NCI-H1417 (cell line): ENCODE measurements at places on chromosomes 6 and 20.

- DNase-seq: no peak
Measured at GRCh38 chr20:38198238-38198861, 33.3 kb upstream of the TGM2 start.

- DNase-seq: no peak
Measured at GRCh38 chr6:111559188-111560097, 46.2 kb downstream of the TRAF3IP2 start.

DNA sequence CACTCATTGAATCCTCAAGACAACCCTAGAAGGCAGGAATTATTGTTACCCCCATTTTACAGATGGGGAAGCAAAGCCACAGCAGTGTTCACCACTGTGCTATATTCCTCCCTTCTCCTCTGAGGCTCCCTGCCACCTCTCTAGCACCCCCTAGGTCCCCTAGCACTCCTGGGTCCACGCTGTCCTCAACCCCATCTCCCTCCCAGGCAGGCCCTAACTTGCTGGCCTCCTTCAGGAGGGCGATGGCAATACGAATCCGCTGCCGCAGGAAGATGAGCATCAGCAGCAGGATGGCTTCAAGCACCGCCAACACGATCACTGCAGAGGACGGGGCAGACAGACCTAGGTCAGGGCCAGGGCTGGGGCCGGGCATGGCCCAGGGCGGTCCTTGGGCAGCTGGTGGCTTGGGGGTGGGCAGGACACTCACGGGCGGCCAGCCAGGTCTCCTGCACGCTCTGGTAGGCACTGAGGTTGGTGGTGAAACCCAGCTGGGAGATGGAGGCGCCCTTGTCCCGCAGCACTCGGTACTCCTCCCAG lies 7.8 kb upstream of the NEU1 start:
- DNase-seq: no peak

DNA sequence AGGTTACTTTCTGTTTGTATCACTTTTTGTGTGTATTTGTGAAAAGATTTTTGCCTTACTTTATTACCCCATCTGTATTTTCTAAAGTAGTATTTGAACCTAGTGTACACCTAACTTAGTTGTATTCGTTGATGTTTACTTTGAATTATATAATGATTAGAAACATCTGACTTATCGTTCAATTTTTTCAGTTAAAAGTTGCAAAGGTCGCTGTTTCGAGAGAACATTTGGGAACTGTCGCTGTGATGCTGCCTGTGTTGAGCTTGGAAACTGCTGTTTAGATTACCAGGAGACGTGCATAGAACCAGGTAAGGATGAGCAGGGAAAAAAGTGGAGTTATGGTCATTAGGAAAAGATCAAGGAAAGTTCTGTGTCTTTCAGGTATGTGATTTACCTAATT lies 42.0 kb downstream of the ENPP1 start:
- DNase-seq: no peak

- no peak for DNase-seq
Measured at GRCh38 chr20:39070484-39071231, 108.5 kb downstream of the DHX35 start.

DNA sequence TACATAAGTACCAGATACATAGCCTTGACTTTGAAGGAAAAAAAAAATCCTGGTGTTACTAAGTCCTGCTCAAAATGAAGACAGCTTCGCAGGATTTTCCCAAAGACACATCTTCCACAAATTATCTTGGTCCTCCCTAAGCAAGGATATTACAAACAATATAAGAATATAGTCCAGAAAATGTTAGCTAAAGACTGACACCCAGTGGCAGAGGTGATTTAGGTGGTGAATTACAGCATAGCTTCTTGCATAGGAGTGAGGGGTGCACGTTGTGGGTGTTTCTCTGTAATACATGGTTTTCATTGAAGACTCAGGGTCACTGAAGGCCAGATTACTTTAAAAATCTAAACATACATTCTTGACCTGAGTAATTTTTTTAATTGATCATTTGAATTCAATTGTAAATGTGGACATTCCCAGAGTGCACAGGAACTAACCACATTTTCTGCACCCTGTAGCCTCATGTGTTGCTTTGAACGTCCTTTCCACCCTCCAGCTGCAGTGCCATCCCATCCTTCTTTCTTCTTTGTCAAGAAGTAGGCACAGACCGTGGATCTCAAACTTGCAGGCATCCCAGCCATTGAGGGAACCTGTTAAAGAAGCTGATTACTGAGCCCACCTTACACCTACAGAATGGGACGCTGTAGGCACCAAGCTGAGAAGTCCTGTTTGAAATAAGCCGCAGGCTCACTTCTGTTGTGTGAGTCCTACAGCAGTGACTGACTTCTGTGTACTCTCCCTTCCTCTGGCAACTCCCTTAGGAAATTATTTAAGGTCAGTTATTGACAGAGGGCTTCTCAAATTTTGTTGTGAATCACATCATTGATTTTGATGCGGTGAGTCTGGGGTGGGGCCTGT lies 102.6 kb downstream of the PERP start:
- DNase-seq: peak; percentile 87

DNA sequence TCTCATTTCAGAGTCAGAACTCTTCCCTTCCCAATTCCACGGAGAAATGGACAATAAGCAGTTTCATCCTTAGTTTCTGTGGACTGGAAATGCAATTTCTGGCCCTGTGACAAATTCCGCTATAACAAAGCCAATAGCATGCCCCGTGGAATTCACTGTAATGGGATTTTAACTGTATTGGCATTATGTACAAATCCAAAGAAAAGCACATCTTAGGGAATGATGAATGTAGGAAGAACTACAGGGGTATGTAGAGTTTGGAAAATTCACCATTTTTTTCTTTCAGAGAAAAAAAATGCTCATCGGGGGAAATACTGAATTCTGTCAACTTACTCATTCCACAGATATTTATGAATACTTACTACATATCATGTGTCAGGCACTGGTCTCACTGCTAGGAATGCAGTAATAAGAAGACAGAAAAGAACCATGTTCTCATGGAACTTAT lies 43.5 kb downstream of the KIF6 start:
- no peak for DNase-seq

DNA sequence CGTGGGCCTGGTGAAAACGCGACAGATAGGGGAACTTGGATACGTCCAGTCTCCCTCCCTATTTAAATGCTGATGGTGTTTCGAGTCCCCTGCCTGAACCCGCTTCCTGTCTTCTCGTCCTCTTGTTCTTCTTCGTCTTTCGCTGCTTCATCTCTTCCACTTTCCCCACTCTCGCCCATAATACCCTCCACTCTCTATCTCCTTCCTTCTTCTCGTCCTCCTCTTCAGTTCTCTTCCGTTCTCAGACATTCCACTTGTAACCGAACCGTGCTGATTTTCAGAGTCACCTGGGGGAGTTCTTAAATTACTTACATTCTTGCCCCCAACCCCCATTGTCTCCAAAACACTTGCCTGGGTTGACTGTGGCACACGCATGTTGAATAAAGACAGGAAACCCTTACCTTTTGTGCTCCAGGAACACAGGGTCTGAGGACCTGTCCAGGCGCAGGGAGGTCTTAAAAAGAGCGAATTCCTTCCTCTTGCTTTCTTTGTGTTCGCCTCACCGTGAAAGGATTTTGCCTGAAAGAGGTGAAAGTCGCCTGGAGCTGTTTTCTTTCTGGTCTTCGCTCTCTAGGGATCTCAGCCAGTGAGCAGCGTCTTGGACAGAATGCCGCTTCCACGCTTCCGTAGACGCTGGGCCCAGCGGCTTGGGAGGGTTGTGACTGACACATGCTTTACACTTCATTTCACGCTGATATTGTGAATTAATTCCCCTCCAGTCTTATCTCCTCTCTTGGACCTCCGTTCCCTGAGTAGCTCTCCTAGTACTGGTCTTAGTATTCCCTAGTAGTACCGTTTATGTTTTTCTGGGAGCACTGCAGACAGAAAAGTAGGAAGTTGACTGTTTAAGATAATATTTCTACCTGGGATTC lies 184.0 kb downstream of the GPX5 start:
- DNase-seq: no peak

DNA sequence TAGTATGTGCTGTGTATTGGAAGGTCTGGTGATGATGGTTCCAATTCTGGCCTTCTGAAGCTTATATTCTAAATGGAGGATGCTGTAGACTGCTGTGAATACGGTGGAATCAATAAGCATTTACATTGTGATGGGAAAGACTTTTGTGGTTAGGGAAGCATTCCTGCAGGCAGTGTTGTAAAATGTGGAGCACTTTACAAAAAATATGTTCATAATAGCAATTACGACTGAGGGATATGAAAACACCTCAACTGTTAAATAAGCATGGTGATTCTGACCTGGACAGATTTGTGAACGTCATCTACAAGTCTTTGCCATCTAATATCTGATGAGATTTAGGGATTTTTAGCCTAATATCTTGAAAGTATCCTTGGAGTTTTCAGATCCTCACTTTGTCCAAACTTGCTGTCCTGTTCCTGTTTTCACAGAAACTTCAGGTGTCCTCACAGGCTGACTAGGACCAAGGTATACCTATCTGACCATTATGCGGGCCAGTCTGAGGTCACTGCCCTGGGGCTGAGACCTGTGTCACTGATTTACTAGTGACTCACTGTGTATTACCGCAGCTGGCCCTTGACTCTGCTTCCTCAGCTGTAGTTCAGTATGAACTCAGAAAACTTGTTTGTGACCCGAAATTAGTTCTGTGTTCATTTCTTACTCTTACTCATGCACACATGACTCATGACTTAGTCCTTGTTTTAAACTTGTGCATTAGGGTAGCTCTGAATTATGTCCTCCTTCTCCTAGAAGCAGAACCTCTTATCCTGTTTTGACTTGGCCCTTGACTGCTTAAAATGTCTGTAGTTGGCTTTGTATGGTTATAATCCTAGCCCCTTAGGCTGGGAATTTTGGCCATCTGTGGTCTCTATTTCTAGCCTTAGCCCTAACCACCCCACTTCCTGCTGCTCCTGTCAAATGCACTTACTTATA lies 343.0 kb downstream of the CDKAL1 start:
- no peak for DNase-seq

DNA sequence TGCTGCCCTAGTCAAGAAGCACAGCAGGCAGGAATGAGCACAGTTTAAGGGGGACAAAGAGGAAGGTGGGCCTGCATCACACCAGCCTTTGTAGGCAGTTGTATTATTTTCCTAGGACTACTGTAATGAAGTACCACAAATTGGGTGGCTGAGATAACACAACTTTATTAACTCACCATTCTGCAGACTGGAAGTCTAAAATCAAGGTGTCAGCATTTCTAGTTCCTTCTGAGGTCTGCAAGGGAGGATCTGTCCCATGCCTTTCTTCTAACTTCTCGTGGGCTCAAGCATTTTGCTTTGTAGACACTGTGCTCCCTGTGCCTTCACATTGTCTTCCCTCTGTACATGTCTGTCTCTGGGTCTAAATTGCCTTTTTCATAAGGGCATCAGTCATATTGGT lies 488.5 kb upstream of the JARID2 start:
- no peak for DNase-seq

- DNase-seq: peak; percentile 51
Measured at GRCh38 chr6:149202952-149203351, 114.6 kb upstream of the TAB2 start.

GRCh38 chr6:52016915-52017748 lies 70.3 kb downstream of the PKHD1 start:
- no peak for DNase-seq

DNA sequence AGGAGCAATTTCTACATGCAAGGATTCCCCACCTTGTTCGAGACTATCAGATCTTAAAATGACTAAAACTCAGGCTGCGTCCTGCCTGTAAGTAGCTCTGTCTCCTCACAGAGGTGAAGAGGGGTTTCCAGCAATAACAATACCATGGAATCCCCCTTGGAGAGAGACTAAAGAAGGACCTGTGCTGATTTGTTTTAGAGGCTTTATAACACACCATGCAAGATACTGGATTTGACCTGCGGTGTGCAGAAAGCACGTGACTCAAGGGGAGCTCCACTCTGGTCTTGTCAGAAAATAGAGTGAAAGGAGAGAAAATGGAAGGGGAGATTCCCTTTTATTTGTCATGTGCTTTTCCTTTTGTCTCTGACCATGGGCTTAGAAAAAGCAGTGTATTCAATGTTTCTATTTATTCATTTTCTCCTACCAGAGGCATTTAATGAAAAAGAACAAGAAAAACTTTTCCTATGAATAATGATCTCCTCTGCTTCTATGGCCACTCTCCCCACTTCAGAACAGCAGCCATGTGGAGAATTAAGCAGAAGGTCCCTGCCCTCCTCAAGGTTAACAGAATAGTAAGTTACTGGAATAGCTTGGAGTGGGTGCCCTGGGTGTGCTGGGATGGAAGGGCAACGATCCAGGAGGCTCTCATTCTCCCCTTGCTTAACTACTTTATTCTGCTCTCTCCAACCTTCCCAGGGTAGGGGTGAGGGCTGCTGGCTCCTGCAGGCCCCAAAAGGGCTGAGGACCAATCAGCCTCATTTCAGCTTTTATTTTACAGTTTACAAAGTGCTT lies 19.2 kb upstream of the MRPS10 start:
- DNase-seq: no peak

DNA sequence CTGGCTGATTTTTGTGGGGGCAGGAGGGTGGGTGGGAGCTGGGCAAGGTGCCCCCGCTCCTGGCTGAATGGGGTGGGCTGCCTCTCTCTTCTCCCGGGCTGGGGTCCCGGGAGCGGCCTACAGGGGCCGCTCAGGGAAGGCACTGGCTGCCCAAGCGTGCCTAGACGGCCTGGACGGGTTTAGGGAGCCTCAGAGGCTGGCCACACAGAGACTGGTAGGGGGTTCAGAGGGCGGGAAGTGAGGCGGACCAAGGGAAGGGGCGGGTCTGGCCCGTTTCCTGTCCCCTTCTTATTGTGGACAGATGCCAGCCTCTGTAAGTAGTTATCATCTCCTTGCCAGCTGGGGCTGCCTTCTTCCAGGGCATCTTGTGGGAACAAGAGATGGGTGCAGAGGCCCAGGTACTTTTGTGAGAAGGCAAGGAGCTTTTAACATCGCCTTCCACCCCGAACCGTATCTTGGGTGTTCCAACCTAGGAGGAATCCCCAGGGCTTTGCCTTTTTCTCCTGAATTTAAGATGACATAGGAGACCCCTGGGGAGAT lies 437 bp downstream of the CD40 start:
- DNase-seq: no peak

DNA sequence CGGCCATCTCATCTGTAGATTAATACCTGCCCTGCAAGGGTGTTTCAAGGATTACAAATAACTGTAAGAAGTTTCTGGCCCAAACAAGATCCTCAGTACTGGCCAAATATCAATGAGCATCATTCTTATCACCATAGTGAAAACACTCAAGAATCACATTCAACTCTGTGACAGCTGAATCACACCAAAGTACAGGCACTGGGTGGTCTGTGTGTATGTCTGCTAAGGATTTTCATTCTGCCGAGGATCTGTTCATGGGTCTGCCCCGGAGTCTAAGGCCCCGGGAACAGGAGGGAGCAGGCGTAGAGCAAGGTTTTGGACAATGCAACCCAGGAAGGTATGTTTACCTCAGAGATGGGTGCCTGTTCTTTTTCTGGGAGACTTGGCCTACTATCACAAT lies 110.5 kb downstream of the TRERF1 start:
- no peak for DNase-seq

DNA sequence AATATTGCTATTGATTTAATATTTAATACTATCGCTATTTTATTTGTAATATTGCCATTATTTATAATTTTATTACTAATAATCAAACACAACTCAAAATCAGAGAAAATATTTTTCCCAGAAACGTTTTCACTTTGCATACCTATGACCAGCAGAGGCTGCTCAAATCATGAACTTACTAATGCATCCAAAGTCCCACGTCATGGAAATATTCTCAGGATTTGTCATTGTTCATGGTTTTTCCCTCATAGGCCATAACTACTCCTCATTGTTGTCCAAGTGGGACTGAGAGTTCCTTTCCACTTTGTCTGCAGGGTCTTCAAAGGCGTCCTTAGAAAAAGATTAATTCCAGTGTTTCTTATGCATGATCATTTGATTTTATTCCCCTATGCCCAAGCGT lies 344.8 kb downstream of the THBS2 start:
- no peak for DNase-seq
